ENCODE measurements at places on chromosomes 1 and 21.

GRCh38 chr1:6235296-6235677, 477 bp downstream of the ICMT start:
- DNase-seq, result no peak

GRCh38 chr1:26155370-26156284, 3.3 kb upstream of the FAM110D start:
- no peak for DNase-seq

DNA sequence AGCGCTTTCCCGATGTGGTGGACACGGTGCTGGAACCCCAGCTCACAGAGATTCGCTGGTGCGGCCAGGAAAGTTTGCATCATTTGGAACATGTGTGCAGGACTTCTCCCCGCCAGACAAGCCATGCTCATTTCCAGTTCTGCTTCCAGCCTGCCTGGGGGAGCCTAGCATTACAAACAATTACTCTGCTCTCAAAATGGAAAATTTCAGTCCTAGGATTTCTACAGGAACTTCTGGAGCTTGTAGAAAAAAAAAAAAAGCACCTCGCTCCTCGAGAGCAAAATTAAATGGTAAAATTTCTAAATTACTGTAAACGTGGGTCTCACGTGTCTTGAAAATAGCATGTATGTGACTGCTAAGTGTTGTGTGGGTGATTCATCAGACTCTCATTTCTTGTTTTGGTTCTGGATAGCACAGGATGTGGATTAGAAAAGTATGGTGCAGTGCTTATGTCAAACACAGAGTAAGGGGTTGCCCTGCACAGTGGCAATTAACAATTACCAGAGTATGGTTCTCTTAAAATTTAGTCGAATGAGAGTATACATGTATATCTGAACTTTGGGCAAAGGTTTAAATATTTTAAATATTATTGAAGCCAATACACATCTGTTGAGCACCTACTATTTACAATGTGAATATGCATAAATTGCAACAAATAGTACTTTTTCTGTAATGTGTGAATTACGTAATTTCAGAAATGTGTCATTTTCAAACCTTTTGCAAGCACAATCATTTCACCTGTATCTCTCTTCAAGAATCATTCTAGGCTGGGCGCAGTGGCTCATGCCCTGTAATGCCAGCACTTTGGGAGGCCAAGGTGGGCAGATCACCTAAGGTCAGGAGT, 61.8 kb upstream of the PTGFRN start:
- DNase-seq, result no peak

DNA sequence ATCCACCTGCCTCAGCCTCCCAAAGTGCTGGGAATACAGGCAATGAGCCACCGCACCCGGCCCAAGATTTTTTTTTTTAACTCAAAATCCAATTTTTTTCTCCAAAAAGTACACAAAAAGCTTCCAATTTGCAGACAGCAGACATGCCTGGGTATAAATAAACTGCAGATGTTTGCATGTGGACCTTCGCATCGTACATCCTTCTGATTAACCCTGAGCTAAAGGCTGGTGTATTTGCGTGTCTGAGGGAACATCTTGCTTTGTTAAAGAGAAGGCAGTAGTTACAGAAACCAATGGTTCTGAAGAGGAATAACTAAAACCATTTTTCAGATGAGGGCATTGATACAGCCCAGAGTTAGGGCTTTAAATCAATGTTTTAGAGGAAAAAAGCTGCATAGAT, 12.7 kb downstream of the BCAR3 start:
- DNase-seq, result no peak

- DNase-seq, result no peak
These were observed 85.8 kb upstream of the TMPRSS2 start for GRCh38 chr21:41593760-41594138.

- no peak for DNase-seq
These were observed 20.9 kb upstream of the SH3BGRL3 start for GRCh38 chr1:26259005-26259404.

GRCh38 chr21:18252680-18253079, 8.0 kb downstream of the CHODL start:
- DNase-seq, result no peak

GRCh38 chr1:12173631-12174121, 6.9 kb downstream of the TNFRSF1B start:
- peak; percentile 75 for DNase-seq

DNA sequence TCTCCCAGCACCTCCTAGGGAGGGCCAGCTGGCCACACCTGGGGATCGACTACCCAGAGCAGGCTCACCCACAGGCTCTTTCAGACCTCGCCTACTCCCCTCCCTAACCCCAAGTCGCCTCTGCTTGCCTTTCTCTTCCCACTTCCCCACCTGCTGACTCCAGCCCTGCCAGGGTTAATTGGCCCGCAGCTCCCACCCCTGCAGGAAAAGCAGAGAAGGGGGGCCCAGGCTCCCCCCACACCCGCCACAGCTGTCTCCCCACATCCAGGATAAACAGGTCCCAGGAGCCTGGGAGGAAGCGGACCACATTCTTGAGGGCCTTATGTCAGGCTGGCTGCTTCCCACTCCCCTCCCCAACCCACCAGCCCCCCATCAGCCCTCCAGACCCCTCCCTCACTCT, 45.0 kb downstream of the TAS1R2 start:
- DNase-seq, result no peak

GRCh38 chr1:209256766-209257350, 326.7 kb upstream of the CAMK1G start:
- DNase-seq, result no peak

- DNase-seq, result no peak
These were observed 40.5 kb downstream of the DISC1 start for GRCh38 chr1:231666937-231667608.

GRCh38 chr1:3162322-3162882, 93.4 kb downstream of the PRDM16 start:
- DNase-seq, result no peak

GRCh38 chr1:3626025-3626424, 1.2 kb downstream of the TPRG1L start:
- no peak for DNase-seq

GRCh38 chr1:204261266-204261665, 47.5 kb upstream of the GOLT1A start:
- no peak for DNase-seq

- no peak for DNase-seq
These were observed 36.2 kb downstream of the KCTD3 start for GRCh38 chr1:215603319-215603718.

GRCh38 chr1:243926803-243927245, 76.8 kb upstream of the AKT3 start:
- no peak for DNase-seq

DNA sequence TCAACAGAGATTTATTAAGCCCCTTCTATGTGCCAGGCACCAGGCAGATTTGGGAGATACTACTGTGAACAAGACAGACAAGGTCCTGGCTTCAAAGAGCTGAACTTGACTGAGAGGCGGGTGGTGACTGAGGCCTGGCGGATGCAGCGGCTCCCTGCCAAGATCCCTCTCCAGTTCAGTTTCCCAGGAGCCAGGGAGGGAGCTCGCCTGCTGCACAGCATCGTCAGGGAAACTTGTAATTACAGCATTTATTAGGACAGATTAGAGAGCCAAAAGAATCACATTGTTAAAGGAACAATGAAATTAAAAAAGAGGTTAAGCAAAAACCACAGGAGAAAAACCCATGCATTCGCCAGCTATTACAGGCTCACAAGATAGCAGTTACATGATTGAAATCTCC, 55.3 kb downstream of the ETS2 start:
- DNase-seq, result no peak

Data from stimulated activated CD4-positive, alpha-beta T cell treated with anti-CD3 and anti-CD28 coated beads, Interleukin-4, amount 100 ng/mL, for 1 hour (primary cell).